Anterior cingulate cortex (tissue), 58 donors: ENCODE measurements at places on chromosomes 5 and 9.

DNA sequence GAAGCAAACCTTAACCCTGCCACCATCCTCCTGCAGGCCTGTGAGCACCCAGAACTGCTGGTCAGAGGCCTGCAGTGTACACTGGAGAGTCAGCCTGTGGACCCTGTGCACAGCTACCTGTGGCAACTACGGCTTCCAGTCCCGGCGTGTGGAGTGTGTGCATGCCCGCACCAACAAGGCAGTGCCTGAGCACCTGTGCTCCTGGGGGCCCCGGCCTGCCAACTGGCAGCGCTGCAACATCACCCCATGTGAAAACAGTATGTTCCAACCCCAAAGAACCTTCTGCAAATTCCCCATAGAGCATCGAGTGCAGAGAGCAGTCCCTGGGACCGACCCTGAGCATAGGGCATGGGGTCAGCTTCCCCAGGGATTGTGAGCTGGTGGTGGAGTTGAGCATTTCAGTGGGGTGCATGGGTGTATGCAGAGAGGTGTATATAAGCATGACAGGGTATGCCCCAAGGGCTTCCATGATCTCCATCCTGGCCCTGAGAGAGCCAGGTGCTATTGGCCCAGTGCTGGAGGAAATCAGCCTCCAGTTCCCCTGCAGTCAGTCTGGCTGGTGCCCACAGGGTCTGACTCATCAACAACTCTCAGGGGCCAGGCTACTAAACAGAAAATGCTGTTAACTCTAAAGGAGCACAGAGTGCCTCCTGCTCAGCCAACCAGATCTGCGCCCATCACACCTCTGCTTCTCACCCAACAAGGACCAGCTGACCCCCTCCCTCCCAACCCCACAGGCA lies 126.2 kb downstream of the SAXO1 start:
- no peak for DNase-seq

DNA sequence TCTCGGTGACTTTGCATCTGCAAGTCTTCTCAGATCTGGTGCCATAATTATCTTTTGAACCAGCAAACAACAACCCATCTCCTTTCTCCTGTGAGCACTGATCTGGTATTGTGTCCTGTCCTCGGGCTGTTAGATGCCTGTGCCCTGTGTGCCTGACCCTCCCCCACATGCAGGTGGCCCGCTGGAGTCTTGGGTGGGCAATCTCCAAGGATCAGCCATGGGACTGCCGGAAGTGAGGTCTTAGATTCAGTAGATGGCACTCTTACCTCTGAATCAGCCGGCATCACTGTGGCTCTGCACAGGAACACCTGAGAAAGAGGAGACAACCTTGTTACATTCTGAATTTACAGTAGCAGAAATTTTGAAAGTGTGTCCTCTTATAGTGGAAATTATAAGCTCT lies 172.4 kb downstream of the IRX2 start:
- no peak for DNase-seq

GRCh38 chr9:69615880-69616279 lies 56.3 kb downstream of the APBA1 start:
- no peak for DNase-seq

- no peak for DNase-seq
Observed at GRCh38 chr9:119967867-119968535, 598.8 kb upstream of the BRINP1 start.

DNA sequence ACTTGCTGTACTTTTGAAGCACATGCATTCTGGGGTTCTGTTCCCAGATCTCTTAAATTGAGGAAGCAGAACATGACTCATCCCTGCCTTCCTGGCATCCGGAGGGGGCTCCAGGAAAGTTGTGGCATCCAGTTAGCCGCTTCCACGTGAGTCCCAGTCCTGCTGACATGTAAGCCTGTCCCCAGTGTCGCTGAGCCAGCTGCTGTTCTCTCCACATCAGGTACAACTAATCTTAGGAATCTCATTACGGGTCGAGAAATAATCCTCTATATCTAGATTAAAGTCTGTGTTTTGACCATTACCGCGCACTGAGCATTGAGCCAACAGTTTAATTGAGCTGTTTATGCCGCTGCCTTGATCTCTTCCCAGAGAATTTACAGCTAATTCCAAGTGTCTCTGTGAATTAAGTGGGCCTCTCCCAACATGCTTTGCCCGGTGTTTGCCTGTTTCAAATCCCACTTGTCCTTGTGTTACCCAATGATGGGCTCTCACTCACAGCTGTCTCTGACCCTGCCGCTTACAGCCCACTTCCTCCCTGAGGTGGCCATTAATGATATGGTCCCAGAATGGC lies 10.5 kb upstream of the SHB start:
- DNase-seq: no peak

- no peak for DNase-seq
Observed at GRCh38 chr5:149423794-149424268, 44.7 kb upstream of the IL17B start.

DNA sequence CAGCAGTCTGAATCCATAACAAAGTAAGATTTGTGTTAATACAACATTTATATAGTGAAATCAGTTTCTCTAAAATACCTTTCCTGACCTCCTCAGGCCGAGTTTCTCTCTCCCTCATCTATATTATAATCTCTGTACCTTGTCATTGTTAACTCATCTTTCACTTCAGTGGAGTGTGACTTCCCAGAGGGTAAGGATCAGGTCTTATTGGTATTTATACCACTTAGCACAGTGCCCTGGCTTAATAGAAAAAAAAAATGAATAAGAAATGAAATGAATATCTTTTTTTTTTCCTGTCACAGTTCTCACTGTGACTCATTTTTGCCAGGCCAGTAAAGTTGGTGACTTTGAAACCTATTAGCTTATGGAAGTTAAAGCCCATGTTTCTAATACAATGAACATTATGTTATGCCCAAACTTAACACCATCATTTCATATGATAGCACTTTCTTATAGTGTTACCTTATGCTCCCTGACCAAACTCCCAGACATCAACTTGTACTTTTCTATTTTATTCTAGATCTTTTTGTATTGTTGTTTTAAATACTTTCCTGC lies 90.1 kb downstream of the NR3C1 start:
- DNase-seq: no peak

- DNase-seq: no peak
Observed at GRCh38 chr5:172173564-172174153, 14.4 kb downstream of the STK10 start.

GRCh38 chr5:179336871-179337795 lies 8.1 kb downstream of the ADAMTS2 start:
- no peak for DNase-seq

GRCh38 chr5:176620333-176620981 lies 9.9 kb downstream of the SNCB start:
- no peak for DNase-seq

GRCh38 chr9:97046228-97046627 lies 7.3 kb upstream of the CTSV start:
- DNase-seq: no peak

GRCh38 chr9:4146293-4146692 lies 153.6 kb downstream of the GLIS3 start:
- no peak for DNase-seq

- no peak for DNase-seq
Observed at GRCh38 chr9:133494636-133495326, 15.9 kb upstream of the SLC2A6 start.

DNA sequence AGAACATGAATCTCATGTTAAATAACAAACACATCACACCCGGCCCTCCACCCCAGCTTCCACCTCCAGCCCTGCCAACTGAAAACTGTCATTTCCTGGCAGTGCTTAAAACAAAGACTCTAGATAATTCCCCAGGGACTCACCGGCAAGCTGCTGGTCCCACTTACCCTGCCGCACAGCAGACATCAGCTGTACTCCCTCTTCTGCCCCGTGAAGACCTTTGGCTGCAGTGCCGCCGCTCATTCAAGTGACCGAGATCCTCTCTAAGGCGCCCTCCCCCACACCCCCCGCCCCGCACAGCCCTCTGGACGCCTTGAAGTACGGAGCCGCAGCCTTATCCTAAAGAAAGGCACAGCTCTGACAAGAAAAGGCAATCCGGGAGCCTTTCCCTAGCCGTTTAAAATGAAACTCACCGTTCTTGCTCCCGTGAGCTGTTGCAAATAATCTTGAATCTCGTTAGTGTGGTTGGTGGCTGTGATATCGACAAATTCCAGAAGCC lies 434 bp downstream of the GLRX start:
- peak; percentile 47 for DNase-seq

- DNase-seq: no peak
Observed at GRCh38 chr5:5558102-5558501, 135.6 kb downstream of the ICE1 start.

DNA sequence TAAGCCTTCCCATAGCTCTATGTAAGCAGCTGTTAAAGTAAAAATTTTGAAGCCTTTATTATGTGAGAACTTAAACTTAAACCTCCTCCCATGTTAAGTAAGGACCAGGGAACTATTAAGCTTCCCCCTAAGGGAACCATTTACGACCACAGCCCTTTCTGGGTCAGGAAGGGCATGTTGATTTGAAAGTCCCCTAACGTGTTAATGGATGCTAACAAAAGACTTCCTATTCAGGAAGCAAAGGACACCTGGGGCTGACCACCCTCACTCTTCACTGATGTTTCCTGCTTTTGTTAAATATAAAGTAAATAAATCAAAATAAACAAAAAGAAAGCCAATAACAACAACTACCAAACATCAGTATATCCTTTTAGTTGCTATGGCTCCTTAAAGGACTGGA lies 170.6 kb upstream of the RFX3 start:
- no peak for DNase-seq

GRCh38 chr9:22657713-22658112 lies 211.1 kb downstream of the DMRTA1 start:
- DNase-seq: no peak

GRCh38 chr9:128575469-128575868 lies 23.1 kb downstream of the SPTAN1 start:
- no peak for DNase-seq

- DNase-seq: no peak
Observed at GRCh38 chr5:111719773-111720172, 37.2 kb downstream of the NREP start.

- DNase-seq: no peak
Observed at GRCh38 chr9:116002181-116002580, 151.4 kb upstream of the PAPPA start.

DNA sequence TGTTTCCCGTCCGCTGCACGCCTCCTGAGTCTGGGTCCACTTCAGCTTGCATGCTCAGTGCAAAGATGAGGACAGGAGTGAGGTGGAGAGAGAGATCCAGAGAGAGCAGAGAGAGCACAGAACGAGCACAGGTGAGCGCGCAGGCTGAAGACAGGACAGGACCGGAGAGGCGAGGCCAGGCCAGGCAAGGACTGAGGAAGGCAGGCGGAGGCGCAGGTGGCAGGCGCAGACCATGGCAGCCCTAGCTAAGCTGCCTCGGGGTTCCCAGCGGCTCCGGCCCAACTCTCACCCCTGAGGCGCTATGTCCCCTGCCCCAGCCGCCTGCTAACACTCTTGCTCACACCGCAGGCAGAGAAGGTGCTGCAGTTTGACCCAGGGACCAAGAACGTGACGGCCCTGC lies 9.7 kb downstream of the GRIN1 start:
- DNase-seq: no peak
